Activated CD4-positive, CD25-positive, alpha-beta regulatory T cell treated with anti-CD3 and anti-CD28 coated beads, Interleukin-2, amount 50 U/mL, for 16 hours (primary cell): ENCODE measurements at places on chromosomes 4 and X.

- no peak for DNase-seq
Observed at GRCh38 chr4:112060212-112060611, 85.0 kb upstream of the FAM241A start.

DNA sequence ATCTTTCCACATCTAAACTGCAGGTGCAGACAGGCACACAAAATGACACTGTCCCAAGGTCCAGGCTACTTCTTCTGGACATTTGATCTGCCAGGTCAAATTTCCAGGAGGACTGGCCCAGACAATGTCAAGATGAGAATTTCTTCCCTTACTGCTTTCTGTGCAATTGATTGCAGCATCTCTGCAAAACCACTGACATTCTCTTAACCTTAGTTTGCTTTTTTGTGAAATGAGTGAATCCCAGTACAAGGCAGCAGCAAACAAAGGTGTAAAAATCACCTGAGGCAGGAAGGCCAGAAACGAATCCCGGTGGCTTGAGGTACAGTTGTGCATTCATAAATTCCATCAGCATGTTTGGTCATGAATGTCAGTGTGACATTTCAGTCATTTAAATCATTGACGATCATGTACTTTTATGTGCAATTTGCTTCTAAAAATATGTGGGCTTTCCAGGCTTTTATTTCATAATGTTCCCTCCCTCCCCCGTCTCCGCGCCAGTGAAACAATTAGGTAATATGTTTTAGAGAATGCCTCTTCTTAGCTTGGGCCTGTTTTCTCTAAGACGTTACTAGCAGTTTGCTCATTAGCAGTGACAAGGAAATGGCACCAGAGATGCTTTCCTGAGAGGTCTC lies 39.1 kb downstream of the NHS start:
- DNase-seq, result no peak

DNA sequence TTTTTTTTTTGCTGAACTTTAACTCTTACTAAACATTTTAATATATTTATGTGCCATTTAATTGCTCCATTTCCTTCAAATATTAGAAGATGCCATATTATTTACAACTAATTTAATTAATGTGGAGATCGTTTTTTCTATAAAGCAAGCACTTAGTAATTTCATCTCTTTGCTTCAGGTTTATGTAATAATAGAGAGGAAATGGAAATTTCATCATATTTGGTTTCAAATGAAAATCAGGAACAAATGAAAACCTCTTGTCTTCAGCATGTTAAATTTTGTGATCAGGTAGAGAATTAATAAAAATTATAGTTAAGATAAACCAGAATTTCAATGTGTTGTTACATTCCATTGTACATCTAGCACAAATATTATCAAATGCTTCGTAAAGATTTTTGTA lies 120.1 kb downstream of the SYNPO2 start:
- no peak for DNase-seq

DNA sequence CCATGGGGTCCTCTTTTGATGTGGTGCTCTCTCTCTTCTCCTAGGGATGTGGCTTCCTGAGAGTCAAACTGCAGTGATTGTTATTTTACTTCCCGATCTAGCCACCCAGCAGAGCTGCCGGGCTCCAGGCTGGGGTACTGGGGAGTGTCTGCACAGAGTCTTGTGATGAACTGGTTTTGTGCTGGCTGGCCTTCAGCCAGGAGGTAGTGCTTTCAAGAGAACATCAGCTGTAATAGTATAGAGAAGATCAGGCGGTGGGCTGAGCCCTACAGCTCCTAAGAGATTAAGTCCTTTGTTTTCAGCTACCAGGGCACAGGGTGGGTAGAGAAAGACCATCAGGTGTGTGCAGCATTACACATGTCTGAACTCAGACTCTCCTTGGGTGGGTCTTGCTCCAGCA lies 59.0 kb upstream of the AGTR2 start:
- no peak for DNase-seq

DNA sequence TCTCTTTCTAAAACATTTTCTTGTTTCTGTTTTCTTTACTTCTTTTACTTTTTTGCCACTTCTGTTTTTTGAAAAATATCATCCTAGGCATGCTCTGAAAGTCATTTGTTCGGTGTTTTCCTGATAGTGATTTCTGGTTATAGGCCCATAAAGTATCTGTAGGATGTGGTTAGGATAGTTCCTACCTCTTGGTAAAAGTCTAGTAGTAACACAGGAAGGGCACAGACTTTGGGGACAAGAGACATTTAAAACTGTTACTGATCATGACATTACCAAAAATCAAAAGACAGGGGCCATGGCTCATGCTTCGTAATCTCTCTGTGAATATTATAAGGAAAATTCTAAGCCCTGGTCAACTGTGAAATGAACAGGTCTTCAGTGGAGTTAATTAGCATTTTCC lies 44.8 kb downstream of the FHL1 start:
- DNase-seq, result no peak

DNA sequence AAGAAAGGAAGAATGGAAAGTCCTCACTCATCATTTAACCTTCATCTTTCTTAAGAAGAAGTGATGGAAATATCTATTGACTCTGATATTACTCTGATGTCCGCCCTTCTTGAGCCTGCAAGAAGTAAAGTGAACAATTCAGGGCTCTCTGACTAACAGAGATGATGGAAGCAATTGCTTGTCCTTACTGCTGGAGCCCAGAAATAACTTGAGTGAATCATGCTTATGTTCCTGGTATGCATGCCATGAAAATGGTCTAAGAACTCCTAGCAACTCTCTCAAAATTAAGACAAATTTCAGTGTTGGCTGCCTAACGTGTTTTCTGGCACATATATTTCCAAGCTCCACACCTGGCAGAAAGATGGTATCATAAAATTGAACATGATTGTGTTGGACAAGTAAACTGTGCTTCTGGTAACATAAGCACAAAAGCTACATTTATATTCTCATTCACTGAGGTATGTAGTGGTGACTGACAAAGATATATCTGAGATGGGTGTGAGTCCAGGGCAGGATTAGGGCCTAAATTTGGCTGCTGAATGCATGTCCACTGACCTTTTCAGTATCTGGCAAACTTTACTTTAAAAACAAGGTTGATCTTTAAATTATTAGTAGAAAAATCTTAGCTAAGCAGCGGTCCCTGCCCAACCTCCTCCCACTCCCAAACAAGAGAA lies 109.2 kb upstream of the OTUD4 start:
- no peak for DNase-seq

DNA sequence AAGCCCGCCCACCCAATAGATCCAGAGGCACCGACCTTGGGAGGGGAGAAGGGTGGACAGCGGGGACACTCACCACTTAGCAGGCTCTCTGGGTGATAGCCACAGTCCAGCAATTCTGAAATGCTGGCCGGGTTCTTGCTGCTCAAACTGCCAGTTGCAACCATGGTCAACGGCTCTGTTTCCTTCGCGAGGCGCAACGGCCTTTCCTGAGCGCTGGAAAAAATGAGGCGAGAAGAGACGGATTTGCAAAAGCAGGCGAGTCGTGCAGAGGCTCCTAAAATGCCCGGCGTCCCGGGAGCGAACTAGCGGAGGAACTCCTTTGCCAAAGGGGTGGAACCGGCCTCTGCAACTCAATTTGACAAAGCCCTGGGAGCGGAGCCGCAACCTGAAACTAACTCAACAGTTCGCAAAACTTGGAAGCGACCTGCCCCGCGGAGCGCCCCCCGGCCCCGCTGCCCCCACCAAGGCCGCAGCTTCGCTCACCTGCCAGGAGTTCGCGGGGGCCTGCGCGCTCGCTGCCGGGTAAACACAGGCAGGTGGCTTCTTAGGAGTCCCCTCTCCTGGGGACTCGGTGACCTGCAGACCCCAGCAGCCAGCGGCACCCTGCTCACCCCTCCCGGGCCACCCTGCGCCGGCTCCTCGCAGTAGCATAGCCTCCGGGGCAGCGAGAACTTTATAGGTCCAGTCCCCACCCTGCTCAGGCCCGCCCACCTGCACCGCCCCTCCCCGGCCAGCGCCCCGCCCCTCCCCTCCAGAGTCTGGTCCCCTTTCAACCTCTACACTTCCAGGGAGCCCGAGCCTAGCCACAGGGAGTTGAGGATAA lies at the start of gene DDIT4L:
Gene DDIT4L, minus strand, starts transcription at position 649 of the 823 bp plus-strand sequence. Its CDS starts 485 bp downstream, at position 164.
- no peak for DNase-seq

DNA sequence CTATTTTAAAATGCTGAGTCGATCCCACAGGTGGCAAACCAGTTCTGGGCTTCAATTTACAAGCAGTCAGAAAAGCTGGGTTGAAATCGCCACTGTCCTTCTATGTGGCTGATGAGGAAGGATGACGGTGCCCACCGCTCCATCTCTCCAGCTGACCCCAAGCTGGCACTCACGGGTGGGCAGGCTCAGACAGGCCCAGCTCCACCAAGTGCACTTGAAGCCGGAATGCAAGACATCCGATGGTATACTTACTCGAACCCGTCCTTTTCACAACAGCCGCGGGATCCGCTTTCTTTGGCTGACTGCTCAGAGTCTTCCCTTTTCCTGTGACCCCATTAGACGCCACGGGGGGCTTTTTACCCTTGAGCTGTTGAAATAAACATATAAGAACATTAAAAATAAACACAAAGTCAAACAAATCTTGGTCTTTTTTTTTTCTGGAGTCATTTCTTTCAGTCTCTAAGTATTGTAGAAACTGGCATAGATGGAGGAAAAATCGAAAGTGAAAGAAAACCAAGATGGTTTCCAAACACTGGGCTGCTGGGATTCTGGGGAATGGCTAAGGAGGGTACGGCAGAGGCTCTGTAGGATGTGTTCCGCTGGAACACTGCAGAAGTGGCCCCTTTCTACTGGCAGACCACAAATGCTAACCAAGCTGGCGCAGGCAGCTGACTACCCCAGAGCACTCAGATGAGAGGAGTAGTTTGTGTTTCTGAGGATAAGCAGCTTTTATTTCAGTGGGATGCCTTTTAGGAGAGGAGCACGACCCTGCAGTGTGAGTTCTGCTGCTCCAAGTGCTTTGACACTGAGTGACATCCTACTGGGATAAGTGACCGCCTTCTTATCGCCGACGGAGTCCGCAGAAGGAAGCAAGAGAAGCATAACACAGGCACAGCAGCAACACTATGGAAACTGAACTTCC lies 160.9 kb downstream of the AFAP1 start:
- no peak for DNase-seq

- no peak for DNase-seq
Observed at GRCh38 chrX:1450361-1451161, 2.1 kb downstream of the ASMTL start.

DNA sequence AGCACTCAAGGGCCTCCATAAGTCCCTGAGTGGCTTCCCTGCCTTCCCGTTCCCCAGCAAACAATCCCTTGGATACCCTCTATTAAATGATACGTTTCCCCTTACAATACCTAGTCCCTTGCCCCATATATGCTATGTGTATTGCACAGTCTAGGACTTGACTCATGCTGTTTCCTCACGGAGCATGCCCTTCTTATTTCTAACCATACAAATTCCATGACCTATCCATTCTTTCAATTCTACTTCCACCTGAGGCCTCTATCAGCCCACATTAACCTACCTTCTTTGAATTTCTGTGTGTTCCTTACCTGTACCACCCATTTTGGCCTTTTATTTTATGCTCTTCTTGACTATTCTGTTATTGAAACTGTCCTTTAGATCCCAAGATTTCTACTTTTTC lies 2.9 kb upstream of the PGRMC2 start:
- no peak for DNase-seq

GRCh38 chr4:84089652-84090437 lies 409.2 kb downstream of the NKX6-1 start:
- DNase-seq, result no peak

DNA sequence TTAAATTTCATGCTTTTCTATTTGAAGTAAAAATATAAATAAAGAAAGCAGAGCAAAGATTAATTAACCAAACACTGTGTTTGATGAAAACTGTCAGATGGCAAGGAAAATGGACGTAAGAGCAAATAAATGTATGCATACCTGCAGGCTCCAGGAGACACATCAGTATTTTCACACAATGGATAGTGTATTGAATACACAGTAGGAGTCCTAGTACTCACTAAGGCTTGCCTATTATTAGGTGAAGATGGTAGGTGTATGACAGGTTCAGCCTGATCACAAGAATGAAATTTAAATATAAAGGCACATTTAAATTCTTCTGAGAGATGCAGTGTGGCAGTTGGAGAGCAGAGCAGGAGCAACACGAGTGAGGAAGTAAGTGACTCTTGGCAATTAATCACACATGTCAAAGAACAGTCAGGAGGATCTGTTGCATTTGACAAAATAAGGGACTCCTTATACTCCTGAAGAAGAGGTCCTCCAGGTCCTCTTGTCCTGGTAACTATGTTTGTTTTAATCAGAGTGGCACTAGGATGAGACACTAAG lies 106.0 kb upstream of the NDST4 start:
- DNase-seq, result no peak

- peak; percentile 8 for DNase-seq
Observed at GRCh38 chrX:10106806-10107205, 50.0 kb upstream of the CLCN4 start.

DNA sequence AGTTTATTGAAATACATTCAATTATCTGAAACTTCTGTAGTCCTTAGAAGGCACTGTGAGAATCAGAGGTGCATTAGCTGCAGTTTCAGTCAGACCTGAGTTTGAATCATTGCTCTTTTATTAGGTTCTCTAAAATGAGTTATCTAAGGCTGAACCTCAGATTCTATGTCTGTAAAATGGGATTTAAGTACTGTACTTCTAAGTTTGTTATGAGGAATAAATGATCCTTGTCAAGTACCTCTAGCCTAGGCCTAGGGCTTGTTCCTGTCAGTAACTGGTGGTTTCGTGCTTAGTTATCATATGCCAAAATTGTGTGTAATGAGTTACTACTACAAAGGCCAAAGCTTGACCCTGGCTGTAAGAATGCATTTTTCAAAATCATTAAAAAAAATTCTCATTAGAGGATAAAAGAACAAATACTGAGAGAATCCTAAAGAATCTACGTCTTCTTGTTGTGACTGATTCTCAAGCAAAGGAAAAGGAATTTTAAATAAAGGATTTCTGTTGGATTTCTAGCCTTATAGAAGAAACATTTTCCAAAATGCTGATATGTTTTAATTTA lies 65.8 kb downstream of the SLIT2 start:
- no peak for DNase-seq

DNA sequence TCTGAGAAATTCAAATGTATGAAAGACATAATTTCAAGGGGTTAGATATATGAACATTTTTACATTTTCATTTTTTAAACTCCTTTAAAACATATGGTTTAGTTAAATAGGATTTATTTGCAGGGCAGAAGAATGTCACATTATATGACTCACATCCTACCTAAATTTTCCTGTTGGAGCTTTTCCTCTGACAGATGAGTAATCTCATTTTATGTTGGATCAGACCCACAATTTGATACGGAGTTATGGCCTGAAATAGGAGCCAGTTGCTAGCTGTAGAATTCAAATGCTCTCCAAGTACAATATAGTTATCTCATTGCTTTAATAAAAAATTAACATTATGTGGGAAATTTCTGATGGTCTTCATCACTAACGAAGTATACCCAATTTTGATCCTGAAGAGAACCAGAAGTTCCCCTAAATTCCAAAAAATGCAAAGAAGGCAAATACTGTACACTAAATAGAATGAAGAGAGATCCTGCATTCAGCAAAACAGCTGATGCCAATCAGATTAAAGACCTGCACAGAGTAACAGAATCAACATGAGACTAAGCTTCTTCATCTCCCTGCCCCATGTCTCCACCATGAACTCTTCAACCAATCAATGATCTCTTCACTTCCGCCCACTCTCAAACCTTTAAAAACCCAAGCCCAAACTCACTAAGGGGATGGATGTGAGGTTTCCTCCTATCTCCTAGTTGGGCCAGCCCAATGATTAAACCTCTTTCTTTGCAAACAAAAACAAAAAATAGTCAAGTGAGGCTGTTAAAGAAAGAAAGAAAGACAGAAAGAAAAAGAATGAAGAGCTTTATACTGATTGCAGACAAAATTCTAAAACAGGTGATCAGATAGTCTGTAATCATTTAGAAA lies 10.9 kb upstream of the EXOSC9 start:
- DNase-seq, result no peak

GRCh38 chr4:119284876-119285780 lies 36.8 kb downstream of the FABP2 start:
- no peak for DNase-seq
